ENCODE measurements at places on chromosomes 12 and 14. TPM values are rescaled to one million over a fixed set of nuclear protein-coding genes. Genes with fewer than 3 reads are reported as not detected.

GRCh38 chr12:43338848-43339526, 213.0 kb downstream of the ADAMTS20 start:
- no peak overlapping the region for H3K4me3 ChIP-seq
- H3K4me1 ChIP-seq: peaks cover 8% of the 10 kb centered on the region
- H3K36me3 ChIP-seq: no peaks in the 10 kb centered on the region
- no peak overlapping the region for H3K27ac ChIP-seq
- no peaks in the 10 kb centered on the region for H3K27me3 ChIP-seq

DNA sequence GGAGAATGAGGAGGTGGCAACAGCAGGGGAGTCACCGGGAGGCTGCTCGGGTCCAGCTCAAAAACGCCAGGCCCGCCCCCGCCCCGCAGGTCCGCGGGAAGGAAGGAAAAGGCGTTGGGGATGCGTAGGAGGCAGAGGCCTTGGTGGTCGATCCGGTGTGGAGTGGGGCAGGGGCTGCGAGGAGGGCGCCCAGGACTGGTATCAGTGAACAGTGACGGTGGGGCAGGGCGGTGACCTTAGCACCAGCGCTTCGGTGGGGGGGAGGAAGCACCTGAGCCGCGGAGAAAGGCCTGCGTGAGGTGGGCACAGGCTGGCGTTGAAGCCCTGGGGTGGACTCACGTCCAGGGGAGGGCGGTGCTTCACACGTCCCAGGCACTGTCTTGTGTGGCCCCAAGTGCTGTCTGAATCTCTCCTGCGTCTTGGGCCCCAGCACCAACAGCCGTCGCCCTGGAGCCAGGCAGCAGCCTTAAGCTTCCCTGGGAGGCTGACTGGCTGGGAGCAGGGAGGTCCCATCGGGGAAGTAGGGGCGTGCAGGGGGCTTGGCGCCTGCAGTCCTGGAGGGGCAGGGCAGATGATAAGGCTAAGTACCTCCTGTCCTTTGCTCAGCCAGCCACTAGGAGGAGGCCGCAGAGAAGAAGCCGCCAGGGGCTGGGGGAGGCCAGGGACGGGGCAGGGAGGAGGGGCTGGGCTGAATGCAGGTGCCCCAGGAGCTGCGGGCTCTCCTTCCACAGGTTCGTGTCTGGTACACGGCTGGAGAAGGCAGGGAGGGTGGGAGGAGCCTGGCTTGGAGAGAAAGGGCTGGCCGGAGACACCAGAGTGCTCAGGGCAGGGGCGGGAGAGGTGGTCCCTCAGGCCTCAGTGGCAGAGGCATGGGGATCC, 26.5 kb downstream of the ZBTB42 start:
- H3K4me1 ChIP-seq: peaks cover 15% of the 10 kb centered on the region
- peak overlapping the region; percentile 57 for H3K4me3 ChIP-seq
- DNase-seq: peak; percentile 38
- peaks cover 2% of the 10 kb centered on the region for H3K36me3 ChIP-seq
- no peak overlapping the region for H3K27ac ChIP-seq
- peaks cover 35% of the 10 kb centered on the region for H3K27me3 ChIP-seq

DNA sequence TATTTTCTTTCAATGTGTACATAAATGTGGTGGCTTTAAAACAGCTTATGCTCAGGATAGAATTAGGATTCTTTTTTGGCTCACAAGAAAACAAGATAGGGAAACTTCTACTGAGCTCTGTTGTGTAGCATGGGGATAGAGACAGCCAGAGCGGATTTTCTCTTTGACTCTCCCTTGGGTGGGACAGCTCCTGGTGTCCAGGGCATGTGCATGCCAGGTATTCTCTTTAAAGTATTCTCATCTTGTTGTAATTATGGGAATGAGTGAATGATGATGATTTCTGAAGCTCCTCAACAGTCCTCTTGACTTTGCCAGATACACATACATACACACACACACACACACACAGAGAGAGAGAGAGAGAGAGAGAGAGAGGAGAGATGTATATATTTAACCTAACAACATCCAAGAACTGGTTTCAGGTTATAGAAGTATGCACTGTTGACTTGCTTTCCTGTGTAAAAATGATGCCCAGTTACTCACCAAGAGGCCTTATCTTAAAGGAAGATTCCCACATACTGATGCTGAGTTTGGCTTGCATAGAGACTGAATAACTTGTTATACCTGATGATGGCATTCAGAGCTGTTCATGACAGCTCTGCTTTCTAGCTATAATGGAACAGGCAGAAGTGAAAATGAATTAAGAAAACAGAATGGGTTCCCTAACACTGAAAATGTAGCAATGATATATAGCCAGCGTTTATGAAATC, 387.5 kb downstream of the EGLN3 start:
- no peak overlapping the region for H3K27ac ChIP-seq
- H3K27me3 ChIP-seq: peaks cover 2% of the 10 kb centered on the region
- no peaks in the 10 kb centered on the region for H3K36me3 ChIP-seq
- H3K4me3 ChIP-seq: no peak overlapping the region
- H3K4me1 ChIP-seq: no peaks in the 10 kb centered on the region

DNA sequence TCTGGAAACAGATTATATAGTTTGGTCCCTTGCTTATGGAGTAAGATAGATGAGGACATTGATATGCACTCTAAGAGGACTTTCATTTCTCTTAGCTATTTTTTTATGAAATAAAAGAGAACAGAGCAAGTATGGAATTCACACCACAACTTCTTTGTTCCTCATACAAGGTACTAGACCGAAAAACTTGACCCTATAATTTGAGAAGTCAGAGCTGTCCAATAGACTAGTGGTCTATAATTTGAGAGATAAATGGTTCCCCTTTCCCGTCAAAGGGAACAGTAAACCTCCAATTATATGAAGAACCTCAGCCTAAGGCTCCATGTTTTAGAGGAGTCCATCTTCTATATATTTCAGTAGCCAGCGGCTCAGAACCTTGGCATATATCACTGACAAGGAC, 58.5 kb upstream of the HIF1A start:
- no peak for DNase-seq
- H3K4me3 ChIP-seq: no peak overlapping the region
- no peaks in the 10 kb centered on the region for H3K27me3 ChIP-seq

DNA sequence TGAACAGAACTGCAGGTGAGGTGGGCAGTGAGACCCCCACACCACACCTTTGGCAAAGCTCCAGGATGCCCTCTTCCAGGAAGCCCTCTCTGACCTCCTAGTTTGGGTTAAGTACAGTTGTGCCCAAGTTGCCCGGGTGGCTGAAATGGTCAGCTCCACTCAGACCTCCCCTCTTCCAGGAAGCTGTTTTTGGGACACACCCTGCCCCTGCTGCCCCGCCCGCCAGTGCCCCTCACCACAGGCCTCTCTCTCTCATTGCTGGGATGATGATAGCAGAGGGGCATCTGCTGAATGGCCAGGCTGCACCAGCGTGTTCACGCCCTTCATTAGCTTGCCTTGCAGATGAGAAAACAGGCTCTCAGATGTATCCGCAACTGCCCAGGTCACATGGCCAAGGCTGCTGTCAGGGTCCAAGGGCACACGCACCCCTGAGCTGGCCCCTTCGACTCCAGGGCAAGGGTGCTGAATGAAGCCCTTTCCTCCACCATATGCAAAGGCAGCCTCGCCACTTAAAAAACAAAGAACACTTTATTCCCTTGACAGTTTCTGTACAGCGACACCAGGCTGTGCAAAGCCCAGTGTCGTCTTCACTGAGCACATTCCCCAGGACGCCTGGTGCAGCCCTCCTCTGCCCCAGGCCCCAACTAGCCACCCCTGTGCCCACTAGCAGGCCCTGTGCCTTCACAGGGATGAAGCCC, 15.5 kb downstream of the SLC25A29 start:
- H3K27me3 ChIP-seq: no peaks in the 10 kb centered on the region
- no peak overlapping the region for H3K27ac ChIP-seq
- H3K36me3 ChIP-seq: no peaks in the 10 kb centered on the region
- no peak for DNase-seq
- no peak overlapping the region for H3K4me3 ChIP-seq

GRCh38 chr14:23137192-23137812, 18.2 kb upstream of the CEBPE start:
- peaks cover 9% of the 10 kb centered on the region for H3K27me3 ChIP-seq
- H3K36me3 ChIP-seq: no peaks in the 10 kb centered on the region
- DNase-seq: no peak
- H3K4me1 ChIP-seq: no peaks in the 10 kb centered on the region
- no peak overlapping the region for H3K4me3 ChIP-seq

GRCh38 chr14:30284808-30285207, 274.1 kb upstream of the G2E3 start:
- peaks cover 2% of the 10 kb centered on the region for H3K27me3 ChIP-seq
- H3K4me3 ChIP-seq: no peak overlapping the region
- no peaks in the 10 kb centered on the region for H3K36me3 ChIP-seq
- no peak for DNase-seq
- no peaks in the 10 kb centered on the region for H3K4me1 ChIP-seq

GRCh38 chr14:105157872-105158271, 10.7 kb downstream of the JAG2 start:
- H3K36me3 ChIP-seq: no peaks in the 10 kb centered on the region
- no peak for DNase-seq
- H3K27me3 ChIP-seq: no peaks in the 10 kb centered on the region
- no peak overlapping the region for H3K27ac ChIP-seq
- H3K4me1 ChIP-seq: no peaks in the 10 kb centered on the region

- no peak overlapping the region for H3K4me3 ChIP-seq
- H3K27me3 ChIP-seq: no peaks in the 10 kb centered on the region
- no peak overlapping the region for H3K27ac ChIP-seq
- H3K36me3 ChIP-seq: peaks cover 35% of the 10 kb centered on the region
Measured at GRCh38 chr14:103684471-103684870, 30.8 kb downstream of the XRCC3 start.

- peak overlapping the region; percentile 63 for H3K27ac ChIP-seq
- peaks cover 4% of the 10 kb centered on the region for H3K36me3 ChIP-seq
- H3K27me3 ChIP-seq: peaks cover 20% of the 10 kb centered on the region
- H3K4me3 ChIP-seq: peak overlapping the region; percentile 0
Measured at GRCh38 chr14:101707068-101707842, 54.3 kb upstream of the PPP2R5C start.

GRCh38 chr12:76183459-76184186, 99.1 kb upstream of the NAP1L1 start:
- H3K36me3 ChIP-seq: no peaks in the 10 kb centered on the region
- H3K4me3 ChIP-seq: no peak overlapping the region
- DNase-seq: no peak
- H3K4me1 ChIP-seq: peaks cover 14% of the 10 kb centered on the region
- H3K27ac ChIP-seq: no peak overlapping the region
- peaks cover 36% of the 10 kb centered on the region for H3K27me3 ChIP-seq

DNA sequence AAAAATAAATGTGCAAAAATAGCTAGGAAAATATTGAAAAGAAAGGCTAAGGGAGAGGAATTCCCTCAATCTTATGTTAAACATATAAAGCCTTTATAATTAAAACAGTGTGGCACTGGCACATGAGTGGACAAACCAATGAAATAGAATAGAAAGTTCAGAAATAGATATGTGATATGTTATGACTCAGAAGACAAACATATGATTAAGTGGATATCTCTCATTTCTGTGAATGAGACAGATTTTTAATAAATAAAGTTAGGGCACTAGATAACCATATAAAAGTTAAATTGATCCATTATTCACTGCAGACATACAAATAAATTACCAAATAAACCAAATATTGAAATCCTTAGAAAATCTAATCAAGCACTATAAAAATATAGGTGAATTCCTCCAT, 73.0 kb downstream of the ALG10B start:
- H3K27me3 ChIP-seq: no peaks in the 10 kb centered on the region
- H3K4me1 ChIP-seq: no peaks in the 10 kb centered on the region
- DNase-seq: no peak
- H3K36me3 ChIP-seq: no peaks in the 10 kb centered on the region

DNA sequence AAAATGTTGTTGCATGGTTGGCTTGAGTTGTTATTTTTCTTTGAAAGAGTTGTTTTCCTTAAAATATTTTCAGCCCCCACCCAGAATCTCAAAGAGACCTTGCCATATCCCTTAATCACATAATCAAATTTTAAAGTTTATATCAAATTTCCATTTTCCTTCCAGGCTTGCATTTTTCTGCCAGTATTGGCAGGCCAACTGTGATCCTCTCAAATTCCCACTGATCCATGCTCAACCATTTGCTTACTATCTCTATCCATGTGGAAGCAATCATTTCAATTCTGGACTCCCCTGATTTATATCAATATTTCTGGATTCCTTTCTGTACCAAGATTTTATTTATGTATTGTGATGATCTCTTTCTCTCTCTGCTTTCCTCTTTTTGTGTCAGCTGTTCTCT, 64.2 kb upstream of the PYGL start:
- H3K27me3 ChIP-seq: peaks cover 3% of the 10 kb centered on the region
- no peaks in the 10 kb centered on the region for H3K4me1 ChIP-seq
- no peak overlapping the region for H3K27ac ChIP-seq
- H3K4me3 ChIP-seq: no peak overlapping the region
- no peaks in the 10 kb centered on the region for H3K36me3 ChIP-seq
- DNase-seq: no peak

- peak overlapping the region; percentile 94 for H3K27ac ChIP-seq
- no peaks in the 10 kb centered on the region for H3K27me3 ChIP-seq
- H3K36me3 ChIP-seq: no peaks in the 10 kb centered on the region
- H3K4me1 ChIP-seq: peaks cover 58% of the 10 kb centered on the region
- peak; percentile 42 for DNase-seq
Measured at GRCh38 chr14:71142375-71143038, 235.2 kb downstream of the PCNX1 start.

DNA sequence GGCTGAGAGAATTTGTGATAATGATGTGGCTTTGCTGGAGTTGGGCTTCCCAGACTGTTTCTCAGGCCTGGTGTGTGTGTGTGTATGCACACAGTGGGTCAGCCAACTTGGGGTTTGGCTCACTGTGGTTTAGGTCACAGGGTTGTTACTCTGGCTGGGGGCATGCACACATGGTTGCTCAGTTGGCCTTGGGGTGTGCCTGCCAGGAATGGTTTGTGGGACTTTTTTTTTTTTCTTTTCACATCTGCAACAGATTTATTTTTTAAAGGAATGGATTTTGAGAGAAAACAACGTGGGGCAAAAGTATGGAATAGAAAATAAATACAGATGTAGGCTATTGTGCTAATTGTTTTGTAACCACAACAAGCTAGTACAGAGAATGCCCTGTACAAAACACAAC, 25.0 kb upstream of the GTF2A1 start:
- H3K4me3 ChIP-seq: no peak overlapping the region
- no peaks in the 10 kb centered on the region for H3K4me1 ChIP-seq
- H3K36me3 ChIP-seq: no peaks in the 10 kb centered on the region

DNA sequence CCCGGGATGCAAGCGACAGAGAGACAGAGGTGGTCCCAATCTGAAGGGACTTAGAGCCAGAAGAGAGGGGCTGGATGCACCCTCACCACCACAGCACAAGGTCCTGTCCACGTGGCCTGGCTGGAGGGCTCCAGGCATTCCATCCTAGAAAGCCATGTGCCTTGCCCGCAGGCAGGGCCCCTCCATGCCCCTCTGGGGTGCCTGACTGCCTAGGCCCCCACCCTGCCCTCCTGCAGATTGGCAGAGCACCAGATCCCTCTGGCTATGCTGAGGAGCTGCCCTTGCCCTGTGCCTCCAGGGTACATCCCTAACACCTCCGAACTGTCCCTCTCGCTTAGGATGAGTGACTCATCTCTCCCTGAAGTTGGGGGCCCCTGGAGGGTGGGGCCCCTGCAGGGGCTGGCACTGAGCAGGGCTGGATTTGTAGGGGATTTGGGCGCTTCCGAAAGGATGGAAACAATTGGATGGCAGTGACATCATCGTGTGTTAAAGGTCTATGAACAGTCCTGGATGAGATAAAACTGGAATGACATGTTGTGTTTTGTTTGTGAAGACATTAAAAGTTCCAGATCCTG, 50.9 kb downstream of the CHGA start:
- H3K4me1 ChIP-seq: no peaks in the 10 kb centered on the region
- no peaks in the 10 kb centered on the region for H3K27me3 ChIP-seq
- DNase-seq: no peak
- H3K27ac ChIP-seq: no peak overlapping the region

The IL22 gene
- 3.4 TPM for total RNA-seq

The STAT6 gene
- 318 TPM for total RNA-seq

The RNASE7 gene
- not detected for total RNA-seq

The C14orf132 gene
- 0.20 TPM for total RNA-seq
